ENCODE measurements at places on chromosomes 6 and 20. TPM values are rescaled to one million over a fixed set of nuclear protein-coding genes. Genes with fewer than 3 reads are reported as not detected.

Gene MICB
- total RNA-seq: 13.0 TPM

Gene RHAG
- total RNA-seq: not detected

Gene POLR1C
- 37.6 TPM for total RNA-seq

Gene ZC2HC1B
- not detected for total RNA-seq

DNA sequence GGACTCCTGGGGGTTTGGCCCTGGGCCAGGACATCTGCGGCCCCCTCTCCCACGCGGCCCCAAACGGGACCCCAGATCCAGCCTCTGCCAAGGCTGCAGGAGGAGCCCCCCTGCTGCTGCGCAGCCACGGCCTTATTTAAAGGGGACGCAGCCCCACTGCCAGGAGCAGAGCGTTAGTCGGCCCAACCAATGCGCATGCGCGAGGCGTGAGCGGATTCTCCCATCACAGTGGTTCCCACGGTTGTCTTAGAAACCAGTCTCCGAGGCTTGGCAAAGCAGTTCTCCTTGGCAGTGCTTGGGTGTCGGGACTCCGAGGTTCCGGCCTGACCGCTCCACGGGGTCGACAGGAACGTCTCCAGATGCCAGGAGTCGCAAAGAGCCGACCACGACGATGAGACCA is 288.3 kb upstream of the ZNF337 start:
- no peak for DNase-seq

GRCh38 chr20:3733119-3733995 is 872 bp downstream of the HSPA12B start:
- DNase-seq: no peak

GRCh38 chr6:45640081-45640491 is 262.4 kb upstream of the SUPT3H start:
- DNase-seq: no peak

GRCh38 chr20:9424551-9424950 is 89.8 kb upstream of the LAMP5 start:
- no peak for DNase-seq

DNA sequence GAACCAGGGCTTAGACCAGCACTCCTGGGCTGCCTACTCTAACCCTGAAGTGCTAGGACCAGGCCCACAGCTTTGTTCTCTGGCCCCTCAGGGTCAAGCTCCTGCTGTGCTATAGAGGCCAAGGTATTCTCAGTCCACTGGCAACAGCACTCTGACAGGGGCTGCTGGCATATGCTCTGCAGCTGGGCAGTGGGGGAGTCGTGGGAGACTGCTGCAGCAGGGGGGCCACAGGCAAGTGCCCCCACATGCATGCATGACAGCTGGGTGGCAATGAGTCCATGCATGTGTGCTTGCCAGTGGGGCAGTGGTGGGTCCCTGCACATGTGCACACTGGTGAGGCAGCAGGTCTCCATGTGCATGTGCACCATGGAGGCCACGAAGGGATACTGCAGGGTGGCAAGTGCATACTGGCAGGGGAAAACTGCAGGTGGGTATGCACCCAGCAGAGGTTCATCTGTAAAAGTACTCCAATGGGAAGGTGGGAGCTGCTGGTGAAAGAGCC is 364.9 kb upstream of the IRAK1BP1 start:
- no peak for DNase-seq
